Fibroblast of lung (primary cell): ENCODE measurements at places on chromosomes 3 and 15.

DNA sequence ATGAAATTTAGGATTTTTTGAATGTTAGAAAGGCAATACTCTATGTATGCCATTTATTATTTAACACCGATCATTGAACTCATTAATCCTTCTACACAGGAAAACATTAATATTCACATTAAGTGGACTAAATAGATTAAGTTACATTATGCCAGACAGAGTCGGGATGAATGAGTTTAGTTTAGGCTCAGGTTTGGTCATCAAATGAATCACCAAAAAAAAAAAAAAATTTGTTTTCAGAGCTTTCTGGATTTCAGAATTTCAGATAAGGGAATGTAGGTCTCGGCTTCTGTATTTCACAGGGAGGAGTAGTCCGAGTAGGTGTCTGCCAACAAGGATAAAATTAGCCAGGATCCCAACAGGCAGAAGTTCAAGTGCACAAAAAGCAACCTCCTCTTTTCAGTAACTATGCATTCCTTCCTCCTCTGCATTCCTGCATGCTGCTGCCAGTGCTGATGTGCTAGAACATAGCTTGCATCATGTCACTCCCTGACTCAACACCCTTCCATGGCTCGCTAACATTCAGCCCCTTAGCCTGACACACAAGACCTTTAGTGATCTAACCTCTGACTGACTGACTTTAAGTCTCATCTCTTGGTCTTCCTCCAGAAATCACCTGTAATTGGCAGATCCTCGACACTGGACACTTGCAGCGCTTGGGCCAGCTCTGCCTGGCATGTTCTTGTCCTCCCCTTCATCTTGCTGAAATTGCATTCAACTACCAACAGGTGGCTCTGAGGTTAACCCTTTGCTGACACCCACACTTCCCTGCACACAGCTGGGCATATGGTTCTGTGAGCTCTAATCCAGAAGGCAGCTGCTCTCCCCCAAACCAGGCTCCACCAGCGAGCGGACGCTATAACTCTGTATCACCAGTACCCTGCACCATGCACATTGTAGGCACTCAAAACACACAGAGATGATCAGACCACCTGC is 145.4 kb upstream of the PROK2 start:
- peak; percentile 44 for DNase-seq

- DNase-seq = peak; percentile 15
Observed at GRCh38 chr3:151047636-151048035, 37.8 kb upstream of the MED12L start.

GRCh38 chr15:68368731-68369435 is 63.1 kb downstream of the ITGA11 start:
- no peak for DNase-seq

DNA sequence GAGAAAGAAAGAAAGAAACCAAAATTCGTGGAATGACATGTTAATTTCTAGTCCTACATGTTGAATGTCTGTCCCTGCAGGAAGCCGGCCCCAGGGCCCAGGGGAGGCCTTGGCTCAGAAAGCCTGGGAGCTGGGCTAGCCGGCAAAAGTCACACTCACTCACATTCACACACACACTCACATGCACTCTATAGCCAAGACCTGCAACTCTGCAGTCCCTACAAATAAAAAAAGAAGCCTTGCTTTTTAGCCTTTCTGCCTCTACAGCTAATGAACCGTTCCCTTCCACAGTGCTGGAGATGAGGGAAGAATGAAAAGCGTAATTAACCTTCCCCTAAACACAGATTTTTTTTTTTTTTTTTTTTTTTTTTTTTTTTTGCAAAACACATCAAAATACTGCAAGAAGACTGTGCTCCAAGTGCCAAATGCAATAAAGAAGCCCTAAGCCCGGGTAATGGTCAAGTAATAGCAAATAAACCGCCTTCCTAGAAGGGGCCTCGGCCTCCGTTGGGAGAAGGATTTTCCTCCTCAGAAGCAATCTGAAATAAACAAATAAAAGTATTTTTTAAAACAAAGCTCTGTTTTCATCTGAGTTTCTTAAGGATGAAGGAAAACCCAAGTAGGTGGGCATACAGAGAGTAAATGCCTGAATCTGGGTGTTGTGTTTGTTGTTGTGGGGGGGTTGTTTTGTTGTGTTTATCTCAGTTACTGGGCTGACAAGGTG is 4.3 kb downstream of the MECOM start:
- no peak for DNase-seq

DNA sequence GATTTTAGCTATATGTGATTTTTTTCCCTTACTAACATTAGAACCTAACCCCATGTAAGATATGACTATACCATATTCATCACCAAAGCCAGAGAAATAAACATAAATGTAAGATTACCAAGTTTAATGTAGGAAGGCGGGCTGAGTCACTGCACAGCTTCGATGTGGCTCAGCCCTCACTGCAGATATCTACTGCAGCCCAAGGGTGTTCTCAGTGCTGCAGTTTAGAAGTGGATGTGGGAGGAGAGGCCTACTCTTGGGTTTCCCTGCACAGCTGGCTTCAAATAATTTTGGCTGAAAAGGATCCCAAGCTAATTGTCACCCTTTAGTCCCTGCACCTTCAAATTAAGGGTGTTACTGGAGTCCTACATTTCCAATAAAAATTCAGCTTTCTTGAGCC is 9.3 kb downstream of the ARPP19 start:
- peak; percentile 67 for DNase-seq

- DNase-seq = no peak
Observed at GRCh38 chr3:70248856-70249255, 63.6 kb downstream of the MDFIC2 start.

GRCh38 chr3:13189639-13190377 is 116.6 kb upstream of the IQSEC1 start:
- DNase-seq = no peak

- DNase-seq = no peak
Observed at GRCh38 chr3:179822296-179822695, 169.5 kb downstream of the USP13 start.

GRCh38 chr3:59341459-59341858 is 291.6 kb upstream of the CFAP20DC start:
- no peak for DNase-seq

- DNase-seq = no peak
Observed at GRCh38 chr3:50876947-50877346, 202.2 kb downstream of the DOCK3 start.

- no peak for DNase-seq
Observed at GRCh38 chr3:42176242-42177034, 85.3 kb downstream of the TRAK1 start.

GRCh38 chr3:192445770-192446644 is 281.3 kb downstream of the FGF12 start:
- no peak for DNase-seq

DNA sequence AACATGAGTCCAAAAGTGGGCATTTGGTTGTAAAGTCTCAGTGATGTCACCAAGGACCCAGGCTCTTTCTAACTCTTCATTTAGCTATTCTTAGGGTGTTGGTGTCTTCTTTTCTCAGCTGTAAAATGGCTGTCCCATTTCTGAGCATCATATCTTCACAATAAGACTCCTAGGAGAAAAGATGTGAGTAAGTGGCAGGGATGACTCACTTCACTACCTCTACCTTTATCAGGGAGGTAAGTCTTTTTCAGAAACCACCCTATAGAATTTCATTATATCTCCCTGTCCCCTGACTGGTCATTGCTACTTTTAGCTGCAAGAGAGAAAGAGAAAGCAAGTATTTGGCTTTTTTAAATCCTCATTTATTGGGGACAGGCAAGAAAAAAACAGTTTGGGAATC is 300.2 kb upstream of the RBMS3 start:
- DNase-seq = no peak

GRCh38 chr15:50797926-50798325 is 32.4 kb upstream of the SPPL2A start:
- DNase-seq = no peak

GRCh38 chr3:119359476-119360326 is 65.5 kb downstream of the ARHGAP31 start:
- DNase-seq = no peak
